ENCODE measurements at places on chromosomes 4 and X.

DNA sequence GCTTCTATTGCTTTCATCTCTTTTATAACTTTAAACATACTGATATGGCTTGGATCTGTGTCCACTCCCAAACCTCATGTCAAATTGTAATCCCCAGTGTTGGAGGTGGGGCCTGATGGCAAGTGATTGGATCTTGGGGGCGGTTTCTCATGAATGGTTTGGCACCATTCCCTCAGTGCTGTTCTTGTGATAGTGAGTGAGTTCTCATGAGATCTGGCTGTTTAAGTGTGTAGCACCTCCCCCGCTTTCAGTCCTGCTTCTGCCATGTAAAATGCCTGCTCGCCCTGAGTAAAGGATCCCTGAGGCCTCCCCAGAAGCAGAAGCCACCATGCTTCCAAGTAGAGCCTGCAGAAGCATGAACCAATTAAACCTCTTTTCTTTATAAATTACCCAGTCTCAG is 17.7 kb downstream of the MND1 start:
- DNase-seq = no peak

DNA sequence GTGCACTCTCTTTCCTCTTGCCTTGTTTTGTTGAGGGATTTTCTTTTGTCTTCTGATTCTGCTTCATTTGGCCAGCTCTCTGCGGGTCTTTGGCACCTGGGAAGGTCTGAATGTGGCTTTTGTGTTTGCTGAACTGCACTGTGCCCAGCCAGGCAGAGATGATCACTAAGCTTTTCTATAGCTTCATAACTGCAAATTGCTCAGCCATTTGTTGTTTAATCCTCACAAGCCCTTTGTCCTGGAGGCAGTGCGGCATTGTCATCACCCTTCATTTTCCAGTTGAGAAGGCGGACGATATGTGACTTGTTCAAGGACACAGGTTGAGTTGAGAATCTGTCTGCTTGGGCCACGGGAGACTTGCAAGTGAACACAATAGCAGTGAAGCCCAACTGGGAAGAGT is 46.0 kb upstream of the SFRP2 start:
- no peak for DNase-seq

DNA sequence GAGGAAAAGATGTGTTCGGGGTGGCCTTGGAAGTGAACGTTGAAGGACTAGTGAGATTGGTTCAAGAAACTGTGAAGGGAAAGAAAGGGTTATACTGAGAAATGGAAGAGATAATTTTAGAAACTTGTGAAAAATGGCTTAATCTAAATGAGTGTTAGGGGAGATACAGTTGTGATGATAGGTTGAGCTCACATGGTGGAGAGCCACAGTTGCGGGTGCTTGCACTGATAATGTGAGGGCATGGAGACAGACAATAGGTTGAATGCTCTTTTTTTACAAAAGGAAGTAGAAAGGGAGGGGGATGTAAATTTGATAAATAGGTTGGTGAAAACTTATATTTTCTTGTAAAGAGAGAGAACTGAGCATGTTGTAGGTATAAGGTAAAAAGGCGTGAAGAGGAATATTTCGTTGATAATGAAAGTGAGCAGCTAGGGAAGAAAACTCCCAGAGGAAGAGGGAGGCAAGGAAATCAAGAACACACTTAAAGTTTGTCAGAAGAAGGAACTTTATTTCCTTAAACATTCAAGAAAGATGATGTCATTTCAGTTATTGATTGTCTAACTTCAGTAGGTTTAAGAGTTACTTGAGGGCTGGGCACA is 8.2 kb downstream of the AREG start:
- no peak for DNase-seq

GRCh38 chrX:50157545-50158135 is 43.2 kb downstream of the AKAP4 start:
- DNase-seq = no peak

- DNase-seq = no peak
These were observed 76.3 kb downstream of the SOWAHB start for GRCh38 chr4:76821641-76822040.
